Stimulated activated CD8-positive, alpha-beta memory T cell treated with anti-CD3 and anti-CD28 coated beads, Interleukin-7, amount 100 ng/mL, for 1 hour (primary cell): ENCODE measurements at places on chromosomes 3 and 15.

GRCh38 chr3:13415236-13415986 lies 4.7 kb downstream of the NUP210 start:
- DNase-seq = no peak

DNA sequence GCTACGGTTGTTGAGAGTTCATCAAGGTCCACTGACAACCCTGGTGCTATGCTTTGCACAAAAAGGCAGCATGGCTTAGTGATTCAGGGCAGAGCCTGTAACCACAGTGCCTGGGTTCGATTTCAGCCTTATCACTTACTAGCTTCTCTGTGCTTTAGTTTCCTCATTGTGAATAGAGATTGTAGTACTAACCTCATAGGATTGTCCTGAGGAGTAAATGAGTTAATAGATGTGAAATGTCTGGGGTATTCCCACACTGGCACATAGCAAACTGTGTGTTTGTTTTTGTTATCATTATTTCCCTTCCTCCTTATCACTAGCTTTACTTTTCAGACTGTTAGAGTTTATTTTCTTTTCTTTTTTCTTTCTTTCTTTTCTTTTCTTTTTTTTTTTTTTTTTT lies 16.3 kb downstream of the CRTAP start:
- DNase-seq = no peak

DNA sequence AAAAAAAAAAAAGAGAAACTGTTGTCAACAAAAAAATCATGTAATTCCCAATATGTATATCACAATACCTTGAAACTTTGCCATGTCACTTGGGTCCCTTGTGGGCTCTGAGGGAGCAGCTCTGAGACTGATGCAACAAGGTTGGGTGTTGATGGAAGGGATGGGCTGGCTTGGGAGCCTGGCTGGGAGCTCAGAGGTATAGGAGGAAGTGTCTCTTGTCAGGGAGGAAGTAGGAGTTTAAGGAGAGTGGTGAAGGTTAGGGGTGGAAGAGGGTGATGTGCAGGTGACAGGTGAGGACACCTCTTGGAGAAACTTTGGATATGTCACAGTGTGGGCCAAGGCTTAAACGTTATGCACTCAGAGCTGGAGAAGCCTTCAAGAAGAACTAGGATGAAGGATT lies 2.0 kb upstream of the TM6SF1 start:
- no peak for DNase-seq

- no peak for DNase-seq
Measured at GRCh38 chr3:138113326-138113725, 2.1 kb downstream of the DZIP1L start.

DNA sequence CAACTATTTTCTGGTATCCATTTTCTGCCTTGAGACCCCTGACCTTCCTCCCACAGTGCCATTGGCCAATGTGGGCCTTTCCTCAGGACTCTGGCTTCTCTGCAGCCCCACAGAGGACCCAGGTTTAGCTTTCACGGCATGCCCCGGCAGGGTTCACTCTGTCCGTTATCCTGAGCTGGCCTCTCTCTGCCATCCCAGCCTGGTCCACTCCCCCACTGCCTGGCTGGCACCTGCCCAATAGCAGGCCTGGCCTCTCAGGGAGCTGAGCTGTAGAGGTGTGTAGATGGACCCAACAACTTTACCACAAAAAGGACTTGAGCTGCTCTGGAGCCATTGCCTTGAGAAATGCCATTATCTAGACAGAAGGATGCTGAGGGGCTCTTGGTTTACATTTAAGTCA lies 57.5 kb downstream of the SCN10A start:
- DNase-seq = no peak

DNA sequence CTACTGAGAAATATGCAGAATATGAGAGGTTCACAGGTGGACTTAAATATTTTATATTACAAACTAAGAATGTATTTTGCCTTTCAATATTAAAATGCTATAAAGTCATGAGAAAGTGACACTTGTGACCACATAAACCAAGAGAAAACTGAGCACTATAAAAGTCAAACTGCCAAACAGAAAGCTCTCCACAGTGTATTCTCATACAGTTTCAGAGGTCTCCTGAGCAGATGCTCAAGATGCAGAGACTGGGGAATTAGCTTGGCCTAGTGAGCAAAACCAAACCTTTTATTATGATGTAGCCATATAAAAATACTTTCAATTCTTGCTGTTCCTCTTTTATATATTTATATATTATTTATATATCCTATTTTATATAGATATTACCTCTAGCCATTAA lies 227.8 kb downstream of the TBC1D5 start:
- DNase-seq = no peak

DNA sequence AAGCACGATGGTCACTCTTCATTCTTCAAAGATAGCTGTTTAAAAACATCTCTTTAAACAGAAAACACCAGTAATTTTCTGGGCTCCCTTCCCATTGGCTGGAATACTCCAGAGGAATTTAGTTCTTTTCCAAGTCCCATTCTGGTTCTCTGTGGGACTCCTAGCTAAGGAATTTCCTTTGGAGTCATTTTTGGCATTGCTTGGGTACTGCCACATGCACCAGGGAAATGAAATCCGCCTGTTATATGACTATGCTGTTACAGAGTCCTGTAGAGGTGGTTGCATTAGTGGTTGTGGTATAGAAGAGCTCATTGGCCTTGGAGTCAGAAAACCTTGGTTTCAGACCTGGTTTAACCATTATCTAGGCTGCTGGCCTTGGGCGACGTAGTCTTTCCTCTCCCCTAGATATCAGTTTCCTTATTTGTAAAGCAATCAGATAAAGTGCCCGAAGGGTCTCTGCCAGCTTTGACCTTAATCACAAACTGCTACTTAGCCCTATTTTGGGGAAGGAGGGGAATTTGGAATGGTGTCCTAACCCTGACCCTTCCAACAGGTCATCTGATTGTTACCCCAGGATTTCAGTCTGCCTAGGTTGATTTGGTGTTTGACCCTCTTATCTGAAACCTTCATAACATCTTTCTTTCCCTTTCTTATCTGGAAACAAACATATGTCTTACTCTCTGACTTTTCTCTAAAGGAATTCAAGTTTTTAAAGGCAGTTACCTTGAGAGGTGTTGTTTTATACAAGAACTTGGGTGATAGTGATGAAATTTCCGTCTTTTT lies 13.4 kb downstream of the RTP1 start:
- DNase-seq = no peak

DNA sequence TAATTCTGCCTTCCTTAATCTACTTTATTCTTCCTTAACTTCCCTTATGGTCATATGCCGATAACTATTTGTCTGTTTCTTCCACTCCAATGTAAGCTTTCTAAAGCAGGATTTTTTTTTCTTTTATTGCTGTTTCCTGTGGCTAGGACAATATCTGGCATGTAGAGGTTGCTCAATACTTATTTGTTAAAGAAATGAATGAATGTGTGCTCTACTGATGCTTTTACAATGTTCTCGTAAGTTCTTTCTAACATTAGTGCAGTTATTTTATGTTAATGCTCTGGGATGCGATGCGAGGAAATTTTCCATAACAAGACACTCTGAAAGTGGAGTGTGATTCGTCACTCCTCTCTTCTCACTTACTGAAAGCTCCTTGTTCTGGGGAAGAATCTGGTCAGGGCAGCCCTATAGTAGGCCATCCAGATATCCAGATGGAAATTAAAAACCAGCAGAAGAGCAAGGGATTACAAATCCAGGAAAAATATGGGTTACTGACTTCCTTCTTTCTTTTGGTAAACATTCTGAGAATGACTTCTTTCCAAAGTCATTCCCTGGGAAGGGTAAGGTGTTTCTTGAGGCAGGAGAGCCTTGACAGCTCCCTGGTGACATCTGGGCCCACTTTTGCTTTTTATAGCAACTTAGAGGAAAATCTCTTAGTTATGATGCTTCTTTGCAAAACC lies 420.4 kb downstream of the PDCD6IP start:
- DNase-seq = no peak

GRCh38 chr3:42668413-42668760 lies 14.9 kb downstream of the ZBTB47 start:
- no peak for DNase-seq

DNA sequence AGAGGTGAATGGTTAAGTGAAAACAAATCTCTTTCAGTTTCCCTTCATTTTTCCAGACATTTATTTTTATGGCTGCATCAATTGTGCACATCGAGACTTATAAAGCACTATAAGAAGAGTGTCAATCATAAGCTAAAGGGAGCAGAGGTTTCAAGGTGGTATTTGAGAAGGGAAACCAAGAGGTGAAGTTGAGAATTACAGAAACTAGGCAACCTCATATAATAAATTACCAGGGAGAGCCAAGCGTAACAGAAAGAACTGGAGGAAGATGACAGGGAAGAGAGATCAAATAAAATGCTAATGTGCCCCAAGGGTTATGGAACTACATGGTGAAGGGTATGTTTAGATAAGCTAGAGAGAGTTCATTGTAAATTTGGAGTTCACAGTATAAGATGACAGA lies 6.3 kb upstream of the CCDC54 start:
- DNase-seq = no peak

- DNase-seq = no peak
Measured at GRCh38 chr3:188526057-188526456, 372.1 kb downstream of the LPP start.

DNA sequence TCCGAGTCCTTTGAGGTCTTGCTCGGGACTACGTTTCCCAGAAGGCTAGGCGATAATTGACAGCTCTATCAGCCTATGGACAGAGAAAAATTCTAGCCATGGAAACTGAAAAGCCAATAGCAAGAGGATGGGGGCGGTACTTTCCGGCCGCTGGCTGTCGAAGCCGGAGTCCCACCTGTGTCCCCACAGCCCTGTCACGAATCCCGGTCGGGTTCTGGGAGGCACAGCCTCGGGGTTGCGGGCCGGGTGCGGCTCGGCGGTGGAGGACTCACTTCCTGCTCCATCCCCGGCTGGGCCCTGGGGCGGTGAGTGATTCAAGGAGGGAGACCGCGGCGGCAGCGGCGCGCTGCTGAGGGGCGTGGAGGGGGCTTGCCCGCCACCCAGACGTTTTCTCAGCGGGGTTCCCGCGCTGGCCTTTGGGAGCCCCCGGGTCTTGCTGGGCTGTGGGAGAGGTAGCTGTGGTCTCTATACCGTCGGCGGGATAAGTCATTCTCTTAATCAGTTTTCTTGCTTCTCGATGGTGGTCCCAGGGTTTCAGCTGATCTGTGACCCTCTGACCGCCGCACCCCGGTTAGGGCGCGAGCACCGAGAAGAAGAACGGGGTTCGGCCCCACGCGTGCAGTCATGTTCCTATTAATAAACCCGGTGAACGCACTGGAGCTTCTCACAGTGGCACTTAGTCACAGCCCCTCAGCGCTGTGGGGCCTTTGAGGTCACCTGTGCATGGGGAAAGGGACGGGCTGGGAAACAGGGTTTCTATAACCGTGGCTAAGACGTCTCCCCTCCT lies at the start of gene ZNF774:
Gene ZNF774 (plus strand): TSS at position 178 of the 787 bp plus-strand sequence. CDS start 2,377 bp downstream, outside the sequence.
- peak; percentile 71 for DNase-seq

- no peak for DNase-seq
Measured at GRCh38 chr3:5262507-5262906, 75.0 kb downstream of the EDEM1 start.

DNA sequence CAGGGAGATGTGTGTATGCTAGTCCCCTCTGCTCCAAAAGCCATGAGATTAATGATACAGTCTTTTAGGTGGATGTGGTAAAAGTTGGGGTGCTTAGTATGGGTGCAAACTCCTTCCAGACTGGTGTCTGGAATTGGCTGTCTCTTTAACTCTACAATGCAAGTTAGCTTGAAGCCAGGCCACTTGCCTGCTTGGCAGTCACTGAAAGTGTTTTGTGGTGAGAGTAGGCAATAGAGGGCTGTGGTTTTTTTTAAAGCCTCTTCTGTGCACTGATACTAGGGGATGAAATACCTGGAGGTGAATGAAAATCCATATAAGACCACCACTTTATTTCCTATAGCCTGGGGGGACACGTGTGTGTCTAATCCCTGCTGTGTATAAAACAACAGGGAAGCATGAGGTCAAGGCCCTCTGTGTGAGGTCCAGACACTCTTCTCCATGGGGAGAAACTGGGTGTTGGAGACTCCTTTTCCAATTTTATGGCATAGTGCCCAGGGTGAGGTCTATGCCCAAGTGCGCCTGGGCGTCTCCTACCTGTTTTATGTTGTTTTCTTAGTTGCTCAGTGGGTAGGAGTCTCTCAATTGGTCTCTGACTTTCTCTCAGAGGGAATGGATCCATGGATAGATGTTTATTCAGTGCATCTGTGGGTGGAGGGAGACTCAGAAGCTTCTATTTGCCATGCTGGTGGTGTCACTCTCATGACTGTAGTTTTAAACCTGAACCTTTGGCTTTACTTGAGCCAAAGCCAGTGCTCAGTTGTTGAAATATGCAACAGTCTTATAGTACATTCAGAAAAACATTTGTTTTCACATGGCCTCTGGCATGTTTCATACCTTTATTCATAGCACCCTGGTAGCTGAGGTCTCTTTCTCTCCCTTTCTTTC lies 327.8 kb upstream of the ATP11B start:
- DNase-seq = no peak

GRCh38 chr3:186368176-186368575 lies 6.1 kb upstream of the DGKG start:
- no peak for DNase-seq
